ENCODE measurements at places on chromosomes 11 and 22. TPM values are rescaled to one million over a fixed set of nuclear protein-coding genes. Genes with fewer than 3 reads are reported as not detected.

APOA4 gene
- total RNA-seq: not detected

GDPD4 gene
- total RNA-seq: not detected

VSIG10L2 gene
- not detected for total RNA-seq

DRD2 gene
- not detected for total RNA-seq

FBLN1 gene
- total RNA-seq: 11.4 TPM

P4HA3 gene
- 2.9 TPM for total RNA-seq

SF1 gene
- 76.1 TPM for total RNA-seq

CHST1 gene
- not detected for total RNA-seq

FAM111B gene
- 9.3 TPM for total RNA-seq

ZBTB44 gene
- 19.4 TPM for total RNA-seq

C11orf97 gene
- total RNA-seq: not detected

PLAAT2 gene
- total RNA-seq: not detected

OR56A1 gene
- not detected for total RNA-seq

TMEM45B gene
- not detected for total RNA-seq

OR5A1 gene
- total RNA-seq: not detected

KRTAP5-7 gene
- not detected for total RNA-seq

VPREB1 gene
- total RNA-seq: not detected

MTFP1 gene
- total RNA-seq: 7.3 TPM

RFPL1 gene
- not detected for total RNA-seq

MAPK8IP1 gene
- total RNA-seq: 6.9 TPM

MPZL3 gene
- 0.36 TPM for total RNA-seq

E2F8 gene
- total RNA-seq: 1.1 TPM

SCN4B gene
- 0.18 TPM for total RNA-seq

H19 gene
- not detected for total RNA-seq
